ENCODE measurements at places on chromosomes 2 and 18.

DNA sequence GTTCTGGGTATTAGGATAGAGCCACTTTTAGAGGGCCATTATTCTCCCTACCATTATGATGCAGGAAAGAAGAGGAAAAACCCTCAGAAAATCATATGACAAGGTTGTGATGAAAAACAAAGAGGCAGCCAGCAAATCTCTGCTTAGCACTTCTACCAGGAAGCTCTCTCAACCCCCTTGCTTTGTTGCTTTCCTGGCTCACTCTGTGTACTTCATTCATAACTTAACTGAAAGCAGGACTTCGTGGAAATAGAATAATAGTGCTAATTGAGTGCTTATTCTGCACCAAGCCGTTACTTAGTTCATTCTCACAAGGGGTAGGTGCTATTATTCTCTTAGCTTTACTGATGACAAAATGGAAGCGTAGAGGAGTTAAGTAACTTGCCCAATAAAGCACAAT lies 354.1 kb downstream of the HRH4 start:
- DNase-seq: no peak

GRCh38 chr2:199443589-199444130 lies 14.1 kb downstream of the SATB2 start:
- DNase-seq: no peak

DNA sequence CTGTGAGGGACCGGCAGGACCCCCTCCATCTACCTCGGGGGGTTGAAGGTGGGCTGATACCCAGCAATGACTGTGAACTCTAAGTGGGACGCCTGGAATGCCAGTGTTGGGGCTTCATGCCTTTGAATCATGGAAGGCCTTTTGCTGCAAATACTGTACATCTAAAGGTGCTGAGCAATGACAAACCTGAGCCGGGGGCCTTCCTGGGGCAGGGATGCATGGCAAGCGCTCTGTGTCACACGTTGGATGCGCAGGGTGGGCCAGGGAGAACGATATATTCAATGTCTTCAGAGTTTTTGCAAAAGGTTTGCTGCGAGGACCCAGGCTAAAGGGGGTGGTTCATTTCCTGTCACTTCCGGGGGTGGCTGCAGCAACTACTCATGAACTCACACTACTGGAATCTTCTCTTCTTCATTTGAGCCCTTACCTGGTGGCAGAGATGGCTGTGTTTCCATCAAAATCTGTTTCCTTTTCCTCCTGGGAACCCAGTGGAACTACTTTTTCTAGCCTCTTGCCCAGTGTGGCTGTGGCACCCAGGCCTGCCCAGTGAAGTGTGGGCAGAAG lies 24.1 kb upstream of the INHBB start:
- DNase-seq: no peak

DNA sequence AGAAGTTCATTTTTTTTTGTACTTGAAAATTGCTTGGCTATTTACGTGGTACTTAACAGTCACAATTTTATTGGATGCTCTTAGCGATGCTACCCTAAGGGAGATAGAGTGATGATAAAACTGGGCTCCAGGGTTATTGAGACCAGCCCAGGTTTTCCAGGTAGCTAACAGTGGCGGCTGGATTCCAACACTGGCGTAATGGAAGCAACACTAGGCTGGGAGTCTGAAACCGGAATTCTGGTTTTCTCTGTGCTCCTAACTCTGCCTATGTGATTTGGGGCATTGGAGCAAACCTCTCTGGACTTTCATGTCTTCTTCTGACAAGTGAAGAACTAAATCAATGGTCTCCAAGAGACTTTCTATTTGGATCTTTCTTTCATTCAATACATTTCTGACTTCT lies 9.4 kb upstream of the GALNT14 start:
- no peak for DNase-seq

DNA sequence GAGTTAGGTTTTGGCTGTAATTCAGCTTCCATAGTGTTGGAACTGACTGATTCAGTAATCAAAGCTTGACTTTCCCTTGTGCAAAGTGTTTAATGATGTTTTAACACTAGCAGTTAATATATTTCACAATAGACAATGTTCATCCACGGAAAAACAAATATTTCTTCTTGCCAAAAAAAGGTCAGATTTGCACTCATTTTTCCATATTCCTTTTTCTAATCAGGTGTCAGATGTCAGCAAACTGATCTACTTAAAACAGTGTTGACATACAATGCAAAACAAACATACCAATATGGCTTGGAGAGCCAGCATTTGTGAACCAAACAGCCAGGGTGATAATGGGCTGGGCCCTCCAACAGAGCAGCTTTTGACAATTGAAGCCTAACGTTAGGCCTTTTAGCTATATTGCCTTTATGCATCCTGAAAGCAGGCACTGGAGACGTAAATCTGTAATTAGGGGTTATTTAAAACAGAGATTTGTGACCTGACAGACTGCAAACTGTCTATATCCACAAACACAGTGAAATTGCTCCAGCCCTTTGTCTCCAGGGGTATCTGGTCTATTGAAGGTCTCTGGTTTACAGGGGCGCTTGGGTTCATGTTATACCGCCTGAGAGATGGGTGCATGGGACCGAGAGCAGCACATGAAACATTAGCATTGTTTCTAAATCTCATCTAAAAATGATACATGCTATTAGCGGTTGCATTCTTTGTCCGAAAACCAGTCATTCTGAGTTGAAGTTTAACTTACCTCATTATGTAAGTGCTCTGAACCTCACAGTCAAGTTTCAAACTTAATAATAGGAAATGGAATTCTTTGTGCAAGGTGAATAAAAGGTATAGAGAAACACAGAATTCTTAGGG lies 7.1 kb upstream of the CDCA7 start:
- DNase-seq: no peak

DNA sequence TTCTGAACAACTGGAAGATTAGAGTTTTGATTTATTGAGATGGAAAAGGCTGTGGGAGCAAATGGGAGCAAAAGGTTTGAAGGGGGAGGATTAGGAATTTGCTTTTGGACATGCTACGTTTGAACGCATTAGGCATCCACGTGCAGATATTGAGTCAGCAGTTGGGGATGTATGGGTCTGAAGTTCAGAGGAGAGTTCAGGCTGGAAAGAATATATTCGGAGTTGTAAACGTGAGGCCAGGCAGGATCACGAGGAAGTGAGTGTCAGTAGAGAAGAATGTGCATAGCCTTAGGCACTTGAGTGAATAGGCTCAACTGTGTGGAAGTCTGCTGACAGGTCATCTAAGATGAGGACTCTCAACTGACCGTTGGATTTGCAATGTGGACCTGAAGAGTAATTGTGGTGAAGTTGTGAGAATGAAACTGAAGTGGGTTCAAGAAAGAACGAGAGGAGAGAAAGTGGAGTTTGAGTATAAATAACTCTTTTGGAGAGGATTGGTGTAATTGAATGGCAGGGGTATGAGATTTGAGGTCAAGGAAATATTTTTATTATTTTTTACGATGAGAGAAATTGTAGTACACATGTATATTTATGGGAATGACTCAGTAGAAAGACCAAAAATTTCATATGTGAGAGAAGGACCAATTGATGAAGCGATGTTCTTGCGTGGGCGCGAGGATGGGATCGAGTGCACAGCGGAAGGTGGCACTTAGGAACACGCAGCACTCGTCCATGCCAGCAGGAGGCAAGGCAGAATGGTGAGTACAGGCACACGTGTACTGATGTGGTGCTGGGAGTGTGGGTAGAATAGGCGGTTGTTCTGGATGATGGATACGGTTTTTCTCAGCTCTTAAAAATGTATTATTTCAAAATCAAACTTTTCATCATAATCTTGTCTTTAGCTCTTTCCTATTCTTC lies 40.5 kb upstream of the POLE4 start:
- peak; percentile 46 for DNase-seq

Data from PC-9 (cell line).